ENCODE measurements at places on chromosomes 3 and 15. TPM values are rescaled to one million over a fixed set of nuclear protein-coding genes. Genes with fewer than 3 reads are reported as not detected.

GRCh38 chr15:77844798-77845446 is 212.2 kb upstream of the LINGO1 start:
- H3K4me3 ChIP-seq, result no peak overlapping the region
- H3K36me3 ChIP-seq, result no peaks in the 10 kb centered on the region
- H3K4me1 ChIP-seq, result peaks cover 8% of the 10 kb centered on the region
- H3K27me3 ChIP-seq, result 0 out of 2 replicates have a peak, but pooled peaks cover 2% of the 10 kb centered on the region

Gene ZNF80
- total RNA-seq, result not detected

- H3K36me3 ChIP-seq, result no peaks in the 10 kb centered on the region
- H3K27me3 ChIP-seq, result no peaks in the 10 kb centered on the region
- H3K27ac ChIP-seq, result no peak overlapping the region
- H3K4me1 ChIP-seq, result no peaks in the 10 kb centered on the region
- no peak for DNase-seq
- H3K4me3 ChIP-seq, result no peak overlapping the region
Measured at GRCh38 chr3:20047976-20048883, 8.0 kb downstream of the KAT2B start.

DNA sequence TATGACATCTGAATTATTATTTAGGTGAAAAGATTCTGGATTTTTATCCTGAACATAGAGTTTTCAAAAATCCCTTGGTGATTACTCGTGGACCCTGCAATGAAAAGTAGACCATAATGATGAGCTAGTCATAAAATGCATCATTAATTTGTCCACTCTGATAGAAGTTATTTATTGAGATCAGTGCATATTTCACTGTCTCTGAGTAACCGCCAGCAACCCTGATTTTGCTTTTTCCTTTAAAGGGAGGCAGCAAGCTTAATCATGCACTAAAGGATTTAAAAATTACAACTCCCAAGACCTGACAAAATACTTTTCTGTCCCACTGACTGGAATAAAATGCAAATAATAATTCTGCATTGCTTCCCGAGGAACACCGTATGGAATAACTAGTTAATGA is 259.6 kb upstream of the DPPA4 start:
- H3K4me1 ChIP-seq, result no peaks in the 10 kb centered on the region
- H3K27ac ChIP-seq, result no peak overlapping the region
- H3K27me3 ChIP-seq, result no peaks in the 10 kb centered on the region
- H3K4me3 ChIP-seq, result no peak overlapping the region
- DNase-seq, result no peak
- no peaks in the 10 kb centered on the region for H3K36me3 ChIP-seq

DNA sequence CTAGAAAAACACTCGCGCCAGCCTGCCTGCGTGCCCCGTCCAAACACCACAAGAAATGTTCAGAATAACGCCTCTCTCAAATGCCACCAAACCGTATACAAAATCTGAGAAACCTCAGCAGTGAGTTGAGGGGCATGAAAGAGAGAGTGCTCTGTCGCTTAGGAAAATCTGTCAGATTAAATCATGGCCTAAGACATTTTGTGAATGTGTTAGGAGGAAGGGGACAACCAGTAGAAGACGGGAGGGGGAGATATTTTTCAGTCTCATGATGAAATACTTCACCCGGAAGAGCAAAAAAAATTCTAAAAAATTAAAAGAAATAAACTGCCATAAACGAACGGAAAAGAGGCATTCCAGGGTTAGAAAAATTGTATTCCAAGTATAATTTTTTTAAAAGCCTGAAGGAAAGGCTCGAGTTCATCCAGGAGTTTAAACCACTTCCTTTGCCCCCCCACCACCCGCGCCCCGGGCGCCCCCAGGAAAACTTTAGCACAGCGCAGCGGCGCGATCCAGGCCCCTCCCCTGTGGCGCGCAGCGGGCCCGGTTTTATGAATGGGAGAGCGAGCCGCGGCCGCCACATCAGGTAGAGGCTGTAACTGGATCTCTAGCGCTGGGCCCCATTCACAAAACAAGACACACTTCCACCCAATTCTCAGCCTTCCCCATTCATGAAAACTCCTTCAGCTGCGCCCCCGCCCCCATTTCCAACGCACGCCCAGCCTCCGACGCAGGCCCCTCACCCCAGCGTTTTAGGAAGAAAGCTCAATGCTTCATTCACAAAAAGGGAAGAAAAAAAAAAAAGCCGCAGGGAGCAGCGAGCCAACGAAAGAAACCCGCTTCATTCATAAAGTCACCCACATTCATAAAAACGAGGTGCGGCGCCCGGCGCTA is 1.4 kb downstream of the ETV5 start:
- no peak for DNase-seq
- 0 out of 2 replicates have a peak, but pooled peaks cover 2% of the 10 kb centered on the region for H3K27me3 ChIP-seq
- peak overlapping the region; percentile 76 for H3K4me3 ChIP-seq
- H3K4me1 ChIP-seq, result peaks cover 39% of the 10 kb centered on the region
- H3K36me3 ChIP-seq, result no peaks in the 10 kb centered on the region

Gene LDHAL6B
- not detected for total RNA-seq

Gene IQCH
- total RNA-seq, result 3.9 TPM

- no peak overlapping the region for H3K27ac ChIP-seq
- no peak overlapping the region for H3K4me3 ChIP-seq
- DNase-seq, result no peak
- H3K36me3 ChIP-seq, result no peaks in the 10 kb centered on the region
- H3K4me1 ChIP-seq, result no peaks in the 10 kb centered on the region
- no peaks in the 10 kb centered on the region for H3K27me3 ChIP-seq
Measured at GRCh38 chr15:69659454-69660050, 206.9 kb downstream of the RPLP1 start.

Gene IL17RD
- 3.5 TPM for total RNA-seq

Gene GOLGA8M
- total RNA-seq, result 0.87 TPM

DNA sequence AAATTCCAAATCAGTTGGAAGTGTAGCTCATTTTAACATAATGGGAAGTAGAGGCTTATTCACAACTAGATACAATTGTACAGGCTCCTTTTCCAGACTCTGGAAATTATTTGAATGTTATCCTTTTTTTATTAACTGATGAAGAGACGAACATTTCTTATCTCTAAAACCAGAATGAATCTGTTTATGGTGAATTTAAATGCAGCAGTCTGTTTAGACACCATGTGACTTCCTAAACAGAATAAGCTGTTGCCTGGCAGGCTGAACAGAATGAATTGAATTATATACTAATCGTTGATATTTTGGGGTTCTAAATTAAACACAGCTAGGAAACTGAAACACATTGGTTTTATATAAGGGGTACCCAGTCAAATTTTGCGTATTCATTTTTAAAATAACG is 4.0 kb downstream of the SEC61A1 start:
- no peak for DNase-seq
- no peak overlapping the region for H3K27ac ChIP-seq
- H3K4me3 ChIP-seq, result no peak overlapping the region
- H3K36me3 ChIP-seq, result peaks cover 55% of the 10 kb centered on the region
- H3K4me1 ChIP-seq, result peaks cover 17% of the 10 kb centered on the region

DNA sequence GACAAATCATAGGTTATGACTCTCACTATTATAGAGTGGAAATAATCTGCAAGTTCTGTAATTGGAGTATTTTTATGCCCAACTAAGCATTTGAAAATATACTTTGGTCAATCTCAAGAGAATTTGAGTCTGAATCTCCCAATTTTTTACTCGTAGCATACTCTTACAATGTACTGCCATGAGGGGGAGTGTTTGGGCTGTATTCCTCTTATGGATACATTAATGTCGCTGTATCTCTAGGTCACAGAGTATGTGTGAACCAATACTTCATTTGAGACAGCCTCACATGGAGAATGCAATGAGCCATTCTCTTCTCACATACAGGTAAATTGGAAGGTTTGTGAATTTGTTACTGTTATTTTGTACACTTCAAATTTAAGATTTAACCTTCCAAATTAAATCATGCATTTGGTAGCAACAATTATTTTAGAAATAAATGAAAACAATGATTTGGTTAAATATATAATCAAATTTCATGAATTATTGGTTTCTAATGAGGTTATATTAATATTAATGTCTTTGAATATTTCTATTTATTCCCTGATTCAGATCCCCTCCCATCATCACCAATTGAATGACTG is 5.5 kb upstream of the CD200 start:
- no peaks in the 10 kb centered on the region for H3K36me3 ChIP-seq
- DNase-seq, result no peak
- H3K27ac ChIP-seq, result no peak overlapping the region
- no peak overlapping the region for H3K4me3 ChIP-seq
- peaks cover 4% of the 10 kb centered on the region for H3K27me3 ChIP-seq

Gene POPDC2
- 0.15 TPM for total RNA-seq

Gene CLDN18
- total RNA-seq, result 0.08 TPM

Gene GOLGA8J
- total RNA-seq, result 0.44 TPM

DNA sequence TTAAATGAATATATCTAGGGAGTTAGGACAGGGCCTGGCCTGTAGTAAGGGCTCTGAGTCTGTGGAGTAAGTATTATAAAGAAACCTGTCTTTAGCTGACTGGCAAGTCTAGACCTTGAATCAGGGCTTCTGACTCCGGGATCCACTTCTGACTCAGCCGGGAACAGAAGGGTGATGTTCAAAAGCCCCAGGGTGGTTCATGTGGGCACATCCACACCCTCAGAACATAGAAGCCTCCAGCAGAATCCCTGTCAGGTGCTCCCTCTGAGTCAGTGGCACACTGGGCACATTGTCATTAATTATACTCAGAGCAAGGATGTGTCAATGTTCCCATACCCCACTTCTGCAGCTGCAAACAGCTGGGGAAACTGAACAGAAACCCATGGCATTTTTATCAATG is 26.7 kb upstream of the SNRK start:
- no peaks in the 10 kb centered on the region for H3K36me3 ChIP-seq
- no peaks in the 10 kb centered on the region for H3K4me1 ChIP-seq
- no peak overlapping the region for H3K4me3 ChIP-seq
- H3K27ac ChIP-seq, result no peak overlapping the region
- no peak for DNase-seq

GRCh38 chr3:174355505-174355904 is 503.6 kb upstream of the NAALADL2 start:
- H3K4me3 ChIP-seq, result no peak overlapping the region
- no peaks in the 10 kb centered on the region for H3K27me3 ChIP-seq
- no peaks in the 10 kb centered on the region for H3K36me3 ChIP-seq
- no peaks in the 10 kb centered on the region for H3K4me1 ChIP-seq
- H3K27ac ChIP-seq, result no peak overlapping the region
- no peak for DNase-seq

GRCh38 chr3:188976407-188976806 is 195.4 kb upstream of the TPRG1 start:
- DNase-seq, result no peak
- H3K4me1 ChIP-seq, result no peaks in the 10 kb centered on the region
- H3K27me3 ChIP-seq, result peaks cover 18% of the 10 kb centered on the region
- no peak overlapping the region for H3K27ac ChIP-seq

Gene GUCA1C
- total RNA-seq, result not detected

DNA sequence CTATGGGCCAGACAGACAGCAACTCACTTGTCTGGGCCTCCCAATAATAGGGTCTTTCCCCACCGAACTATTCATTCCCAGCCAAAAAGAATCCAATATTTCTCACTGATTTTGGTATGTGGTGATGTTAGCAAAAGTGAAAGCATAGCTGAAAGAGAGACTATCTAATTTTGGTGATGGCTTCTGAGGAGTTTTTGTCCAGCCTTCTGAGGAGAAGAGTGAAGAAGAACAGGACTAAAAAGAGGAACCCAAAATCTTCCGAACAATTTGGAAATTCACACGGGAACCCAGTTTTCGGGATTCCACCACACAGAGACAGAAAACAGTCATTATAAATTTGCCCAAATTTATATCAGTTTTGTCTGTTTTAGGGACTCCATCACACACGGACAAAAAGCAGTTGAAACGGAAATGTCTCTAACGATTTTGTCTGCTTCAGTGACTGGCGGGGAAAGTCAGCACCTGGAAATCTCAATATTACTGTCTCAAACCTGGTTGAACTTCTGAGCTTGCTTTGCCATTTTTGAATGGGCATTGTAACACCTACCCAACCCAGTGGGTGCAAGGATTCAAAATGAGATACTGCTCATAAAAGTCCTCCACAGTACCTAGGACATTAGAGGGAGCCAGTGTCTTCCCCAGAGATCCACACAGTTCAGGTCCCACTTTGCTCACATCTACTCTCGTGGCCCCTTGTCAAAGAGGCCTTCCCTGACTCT is 9.1 kb downstream of the CD80 start:
- H3K4me3 ChIP-seq, result no peak overlapping the region
- no peak overlapping the region for H3K27ac ChIP-seq
- H3K27me3 ChIP-seq, result no peaks in the 10 kb centered on the region
- H3K36me3 ChIP-seq, result no peaks in the 10 kb centered on the region
- DNase-seq, result no peak

DNA sequence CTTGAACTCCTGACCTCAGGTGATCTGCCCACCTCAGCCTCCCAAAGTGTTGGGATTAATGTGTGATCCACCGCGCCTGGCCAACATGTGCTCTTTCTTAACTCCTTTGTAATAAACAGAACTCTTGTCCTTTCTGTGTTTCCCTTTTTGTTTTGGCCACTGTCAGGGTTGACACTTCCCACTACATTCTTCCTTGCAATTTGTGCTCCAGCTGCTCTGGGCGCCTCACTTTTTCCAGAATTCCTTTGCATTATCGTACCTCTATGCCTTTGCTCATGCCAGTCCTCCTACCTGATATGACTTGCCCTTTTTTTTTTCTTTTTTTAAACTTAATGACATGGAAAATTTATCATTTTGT is 38.8 kb upstream of the SMAD3 start:
- H3K27ac ChIP-seq, result peak overlapping the region; percentile 99
- DNase-seq, result no peak
- no peaks in the 10 kb centered on the region for H3K36me3 ChIP-seq
- peaks cover 66% of the 10 kb centered on the region for H3K4me1 ChIP-seq
- no peak overlapping the region for H3K4me3 ChIP-seq

Gene SLC24A5
- not detected for total RNA-seq

DNA sequence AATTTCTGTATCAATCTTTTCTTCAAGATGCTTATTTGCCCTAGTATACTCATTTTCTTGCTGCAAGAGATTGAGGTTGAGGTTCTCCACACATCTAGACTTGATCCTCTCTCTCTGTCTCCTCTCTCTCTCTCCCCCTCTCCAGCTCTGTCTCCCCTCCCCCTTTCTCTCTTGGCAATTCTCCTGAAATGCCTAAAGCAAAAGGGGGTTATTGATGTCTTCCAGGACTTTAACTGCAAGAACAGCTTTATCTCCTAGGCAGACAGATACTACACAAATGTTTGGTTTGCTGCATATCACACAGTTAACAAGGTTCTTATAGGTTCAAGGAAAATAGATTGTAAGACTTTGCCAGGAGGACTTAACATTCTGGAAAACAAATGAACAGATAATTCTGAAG is 52.1 kb downstream of the TMEM212 start:
- H3K4me1 ChIP-seq, result no peaks in the 10 kb centered on the region
- no peaks in the 10 kb centered on the region for H3K36me3 ChIP-seq
- H3K27me3 ChIP-seq, result peaks cover 14% of the 10 kb centered on the region
- H3K27ac ChIP-seq, result no peak overlapping the region

GRCh38 chr3:47082519-47082918 is 81.4 kb downstream of the SETD2 start:
- no peaks in the 10 kb centered on the region for H3K4me1 ChIP-seq
- H3K27ac ChIP-seq, result no peak overlapping the region
- H3K4me3 ChIP-seq, result no peak overlapping the region
- peaks cover 25% of the 10 kb centered on the region for H3K36me3 ChIP-seq
- DNase-seq, result no peak

- no peaks in the 10 kb centered on the region for H3K36me3 ChIP-seq
- no peak overlapping the region for H3K4me3 ChIP-seq
- H3K27me3 ChIP-seq, result peaks cover 3% of the 10 kb centered on the region
- H3K27ac ChIP-seq, result no peak overlapping the region
- no peaks in the 10 kb centered on the region for H3K4me1 ChIP-seq
Measured at GRCh38 chr15:60720086-60720485, 241.1 kb upstream of the ICE2 start.

GRCh38 chr3:27719314-27720003 is 2.7 kb downstream of the EOMES start:
- H3K4me3 ChIP-seq, result no peak overlapping the region
- no peak overlapping the region for H3K27ac ChIP-seq
- H3K27me3 ChIP-seq, result no peaks in the 10 kb centered on the region
- H3K4me1 ChIP-seq, result peaks cover 9% of the 10 kb centered on the region

Gene ZNF620
- total RNA-seq, result 1.3 TPM

Gene SLC12A1
- not detected for total RNA-seq
